Glutamatergic neuron (in vitro differentiated cells): ENCODE measurements at places on chromosomes 6 and 20.

DNA sequence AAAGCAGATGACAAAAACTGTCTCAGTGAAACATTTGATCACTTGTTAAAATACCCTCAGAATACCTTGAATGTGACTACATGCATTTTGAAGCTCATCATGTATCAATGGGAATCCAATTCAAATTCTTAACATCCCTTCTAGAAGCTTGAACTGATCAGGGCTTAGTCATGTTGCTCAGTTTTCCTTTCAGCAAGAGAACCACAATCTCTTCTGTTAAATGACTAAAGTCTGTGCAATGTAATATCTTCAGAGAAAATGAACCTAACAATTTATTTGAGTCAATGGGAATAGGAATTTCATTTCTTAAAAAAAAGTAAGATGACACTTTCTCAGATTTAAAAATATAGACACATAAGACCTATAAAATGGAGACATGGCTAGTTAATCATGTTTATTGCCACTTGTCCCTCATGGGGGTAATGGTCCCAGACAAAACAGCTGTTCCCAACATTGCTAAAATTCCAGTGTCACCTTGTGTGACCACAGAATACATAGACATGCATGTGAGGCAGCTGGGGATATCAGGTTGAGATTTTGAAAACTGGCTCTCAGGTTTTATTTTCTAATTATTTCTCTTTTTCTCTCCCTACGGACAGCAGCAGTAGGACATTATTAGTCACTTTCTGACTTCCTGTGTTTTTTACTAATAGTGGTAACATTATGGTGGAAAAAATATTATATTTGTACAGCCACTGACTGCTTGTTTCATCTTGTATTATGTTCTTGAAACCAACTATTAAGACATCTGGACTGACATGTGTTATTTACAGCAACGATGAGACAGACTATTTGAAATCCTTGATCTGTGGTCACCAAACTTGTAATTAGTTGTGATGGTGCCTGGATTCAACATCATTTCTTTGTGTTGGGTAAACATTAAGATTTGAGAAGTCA is 192.5 kb downstream of the COL9A1 start:
- no peak for DNase-seq

GRCh38 chr6:71138376-71138775 is 150.2 kb upstream of the OGFRL1 start:
- DNase-seq = no peak

GRCh38 chr20:4082406-4083097 is 67.2 kb upstream of the RNF24 start:
- DNase-seq = peak; percentile 30

- DNase-seq = no peak
Observed at GRCh38 chr6:19142275-19142674, 694.9 kb upstream of the ID4 start.

- peak; percentile 39 for DNase-seq
Observed at GRCh38 chr6:68575765-68576439, 59.2 kb upstream of the ADGRB3 start.
